ENCODE measurements at places on chromosomes 3 and 15. TPM values are rescaled to one million over a fixed set of nuclear protein-coding genes. Genes with fewer than 3 reads are reported as not detected.

C3orf49 gene
- total RNA-seq: not detected

SPTSSB gene
- under 0.01 TPM for total RNA-seq

TTLL3 gene
- 35.3 TPM for total RNA-seq

RNF7 gene
- 42.3 TPM for total RNA-seq

ZBTB47 gene
- total RNA-seq: 5.9 TPM

All from hematopoietic multipotent progenitor cell (in vitro differentiated cells).